ENCODE measurements at places on chromosomes 3 and 15. TPM values are rescaled to one million over a fixed set of nuclear protein-coding genes. Genes with fewer than 3 reads are reported as not detected.

GRCh38 chr3:152608696-152609594, 226.0 kb upstream of the P2RY1 start:
- DNase-seq, result no peak

DNA sequence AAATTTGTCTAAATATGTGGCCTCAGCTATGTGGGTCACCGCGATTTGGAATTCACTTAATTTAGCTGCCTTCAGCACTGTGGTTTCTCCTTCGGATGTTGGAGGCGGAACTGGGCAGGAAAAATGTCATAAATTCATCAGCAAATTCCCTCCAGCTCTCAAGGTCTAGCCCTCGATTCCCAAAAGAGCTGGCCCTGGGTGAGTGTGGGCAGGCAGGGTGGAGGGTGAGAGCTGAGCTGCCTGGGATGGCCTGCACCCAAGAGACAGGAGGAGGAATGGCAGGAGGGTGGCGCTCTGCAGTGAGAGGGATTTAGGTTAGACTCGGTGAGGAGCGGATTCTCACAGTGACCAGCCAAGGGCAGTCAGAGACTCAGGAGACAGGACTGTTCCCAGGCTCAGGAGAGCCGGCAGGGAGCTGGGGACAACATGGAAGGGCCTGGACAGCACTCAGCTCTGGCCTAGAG, 57.1 kb downstream of the FEM1B start:
- DNase-seq, result no peak

GRCh38 chr3:22620498-22620897, 582.6 kb upstream of the UBE2E2 start:
- no peak for DNase-seq

DNA sequence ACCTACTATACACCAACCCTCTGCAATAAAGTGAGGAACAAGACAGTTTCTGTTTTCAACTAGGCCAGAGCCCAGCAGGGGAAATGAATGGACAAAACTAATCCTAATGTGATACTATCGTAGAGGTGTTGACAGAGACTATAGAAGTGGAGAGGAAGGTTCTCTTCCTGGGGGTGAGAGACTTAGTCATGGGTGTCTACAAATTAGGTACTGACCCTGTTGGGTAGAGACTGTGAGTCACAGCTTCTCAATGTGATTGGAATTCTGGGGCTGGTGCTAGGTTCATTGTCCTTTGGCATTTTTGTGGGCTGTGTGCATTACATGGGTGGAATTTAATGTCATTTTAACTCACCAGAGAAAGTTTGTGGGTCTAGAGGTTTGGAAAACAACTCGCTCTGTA, 79.3 kb downstream of the ADAMTSL3 start:
- peak; percentile 85 for DNase-seq

SPSB4 gene
- 0.67 TPM for total RNA-seq

GOLGA6B gene
- not detected for total RNA-seq

C3orf80 gene
- total RNA-seq, result 1.2 TPM

GRCh38 chr3:9059489-9060400, 96.5 kb upstream of the RAD18 start:
- DNase-seq, result no peak

KCNMB2 gene
- total RNA-seq, result 3.6 TPM

NRG4 gene
- total RNA-seq, result not detected

MESP2 gene
- total RNA-seq, result 0.29 TPM

GRCh38 chr3:20104167-20104661, 64.0 kb downstream of the KAT2B start:
- DNase-seq, result no peak

DNA sequence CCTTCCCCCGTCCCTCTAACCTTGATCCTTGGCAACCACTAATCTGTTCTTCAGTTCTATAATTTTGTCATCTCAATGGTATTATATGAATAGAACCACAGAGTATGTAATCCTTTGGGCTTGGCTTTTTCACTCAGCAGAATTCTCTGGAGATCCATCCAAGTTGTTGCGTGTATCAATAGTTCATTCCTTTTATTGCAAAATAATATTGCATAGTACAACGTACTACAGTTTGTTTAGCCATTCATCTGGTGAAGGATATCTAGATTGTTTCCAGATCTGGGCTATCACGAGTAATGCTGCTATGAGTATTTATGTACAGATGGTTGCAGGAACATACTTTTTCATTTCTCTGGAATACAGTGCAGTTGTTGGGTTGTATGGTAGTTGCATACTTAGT, 76.2 kb downstream of the PLXNA1 start:
- DNase-seq, result no peak

ABI3BP gene
- 0.84 TPM for total RNA-seq

DNA sequence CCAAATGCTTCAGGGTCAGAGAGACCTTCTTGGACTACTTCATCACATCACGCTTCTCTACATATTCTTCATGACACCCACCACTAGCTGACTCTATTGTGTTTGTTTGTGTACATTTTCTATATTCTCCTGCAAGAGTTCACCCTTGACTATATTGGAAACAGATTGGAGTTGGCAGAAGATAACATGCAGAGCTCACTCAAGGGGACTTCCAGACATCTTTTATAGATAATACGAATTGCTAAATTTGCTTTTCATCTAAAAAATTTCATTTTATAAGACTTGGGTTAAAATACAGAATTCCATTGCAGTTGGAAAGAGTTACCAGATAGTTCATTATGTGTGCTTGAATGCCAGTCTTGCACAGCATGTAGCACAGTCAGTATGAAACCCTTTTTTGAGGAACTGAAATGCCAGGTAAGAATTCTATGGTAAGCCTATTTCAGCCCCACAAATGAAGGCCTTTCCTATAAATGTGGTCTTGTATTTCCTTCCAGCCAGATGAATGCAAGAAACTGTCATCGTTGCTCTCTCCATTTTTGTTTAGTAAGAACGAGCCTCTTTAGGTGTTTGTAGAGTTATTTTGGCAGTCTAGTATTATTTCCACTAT, 177.6 kb downstream of the GHSR start:
- no peak for DNase-seq

GRCh38 chr3:105755121-105755886, 113.5 kb downstream of the CBLB start:
- no peak for DNase-seq

- no peak for DNase-seq
Measured at GRCh38 chr15:77650265-77650664, 17.6 kb upstream of the LINGO1 start.

APOD gene
- not detected for total RNA-seq

DNA sequence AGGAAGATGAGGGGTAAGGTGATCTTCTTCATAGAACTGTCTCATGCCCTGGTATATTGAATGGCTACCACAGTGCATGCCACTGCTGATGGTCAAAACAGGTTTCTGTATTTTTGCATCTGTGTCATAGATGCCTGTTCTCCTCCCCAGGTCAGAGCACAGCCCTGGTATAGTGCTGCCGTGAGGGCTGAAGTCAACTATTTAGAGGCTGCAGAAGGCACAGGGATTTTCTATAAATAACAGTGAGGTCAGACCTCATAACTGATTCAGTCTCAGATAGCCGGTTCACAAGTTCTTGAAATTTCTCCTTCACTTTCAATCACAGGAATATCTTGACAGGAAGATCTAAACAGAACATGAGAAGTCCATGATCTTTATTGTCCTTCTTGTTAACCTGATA, 99.2 kb upstream of the NUDT16 start:
- DNase-seq, result no peak

DNA sequence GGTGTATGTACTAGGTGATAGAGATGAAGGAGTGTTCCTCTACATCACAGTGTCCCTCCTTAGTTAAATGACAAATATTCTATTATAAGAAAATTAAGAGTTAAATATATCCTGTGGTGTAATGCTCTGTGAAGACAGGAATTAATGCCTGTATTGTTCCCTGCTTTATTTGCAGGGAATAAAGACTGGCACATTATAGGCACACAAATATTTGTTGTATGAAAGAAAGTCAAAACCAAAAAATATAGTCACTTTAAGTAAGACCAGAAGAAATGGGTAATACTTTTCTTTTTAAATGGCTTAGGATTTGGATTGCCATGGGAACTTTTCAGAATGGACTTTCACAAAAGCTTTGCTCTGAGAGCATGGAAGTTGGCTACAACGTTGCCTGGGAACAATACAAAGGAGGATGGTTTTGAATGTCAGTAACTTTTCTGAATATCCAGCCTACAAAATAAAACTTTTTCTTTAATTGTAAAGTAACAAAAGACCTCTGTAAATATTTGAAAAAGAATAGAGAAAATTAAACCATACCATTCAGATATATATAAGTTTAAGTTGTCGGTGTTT, 158.0 kb upstream of the P2RY1 start:
- no peak for DNase-seq

Data from kidney epithelial cell (primary cell).